Skin of body (tissue), 3 donors: ENCODE measurements at places on chromosomes 2 and 18. TPM values are rescaled to one million over a fixed set of nuclear protein-coding genes. Genes with fewer than 3 reads are reported as not detected.

GRCh38 chr2:161388146-161388779 is 27.8 kb upstream of the TBR1 start:
- DNase-seq, result no peak

The KRTCAP3 gene
- total RNA-seq, result 2.5 TPM

DNA sequence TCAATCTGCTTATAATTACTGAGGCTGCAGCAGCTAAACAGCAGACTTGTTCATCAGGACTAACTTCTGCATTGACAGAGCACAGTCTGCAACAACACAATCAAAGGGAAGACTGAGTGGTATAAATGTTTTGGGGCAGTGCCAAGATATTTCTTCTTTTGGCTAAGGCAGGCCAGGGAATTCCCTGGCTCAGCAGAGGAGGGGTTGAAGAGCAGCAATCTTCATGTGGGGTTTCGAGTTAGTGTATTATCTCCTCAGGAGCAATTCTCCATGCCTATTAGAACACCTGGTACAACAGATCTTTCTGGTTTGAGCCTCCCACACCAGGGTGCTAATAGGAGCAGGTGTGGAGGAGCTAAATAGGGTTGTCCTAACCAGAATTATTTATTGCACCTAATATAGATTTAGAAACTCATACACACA is 103.0 kb upstream of the STK17B start:
- DNase-seq, result peak; percentile 39

DNA sequence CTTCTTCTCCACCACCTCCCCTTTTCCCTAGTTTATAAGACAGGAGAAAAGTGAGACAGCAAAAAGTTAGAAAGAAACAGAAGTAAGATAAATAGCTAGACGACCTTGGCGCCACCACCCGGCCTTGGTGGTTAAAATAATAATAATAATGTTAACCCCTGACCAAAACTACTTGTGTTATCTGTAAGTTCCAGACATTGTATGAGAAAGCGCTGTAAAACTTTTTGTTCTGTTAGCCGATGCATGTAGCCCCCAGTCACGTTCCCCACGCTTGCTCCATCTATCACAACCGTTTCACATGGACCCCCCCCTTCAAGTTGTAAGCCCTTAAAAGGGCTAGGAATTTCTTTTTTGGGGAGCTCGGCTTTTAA is 1.5 kb upstream of the BUB1 start:
- DNase-seq, result no peak

The UGT1A3 gene
- not detected for total RNA-seq

DNA sequence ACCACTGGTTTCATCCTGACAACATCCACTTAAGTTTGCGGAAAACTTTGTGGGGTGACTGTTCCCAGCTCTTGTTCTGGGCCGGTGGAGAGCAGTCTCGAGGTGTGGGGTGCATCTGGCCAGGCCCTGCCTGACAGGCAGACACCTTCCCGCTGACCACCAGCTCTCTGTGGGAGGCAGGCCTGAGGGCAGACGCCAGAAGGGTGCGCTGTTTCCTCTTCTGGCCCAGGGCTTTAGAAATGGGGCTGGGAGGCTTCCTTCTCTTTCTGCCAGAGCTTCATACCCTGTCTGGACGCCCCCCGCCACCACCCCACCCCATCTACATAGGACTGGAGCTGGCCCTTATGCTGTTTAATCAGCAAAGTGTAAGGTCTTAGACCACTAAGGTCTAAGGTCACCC is 263.8 kb downstream of the LOXHD1 start:
- DNase-seq, result no peak

DNA sequence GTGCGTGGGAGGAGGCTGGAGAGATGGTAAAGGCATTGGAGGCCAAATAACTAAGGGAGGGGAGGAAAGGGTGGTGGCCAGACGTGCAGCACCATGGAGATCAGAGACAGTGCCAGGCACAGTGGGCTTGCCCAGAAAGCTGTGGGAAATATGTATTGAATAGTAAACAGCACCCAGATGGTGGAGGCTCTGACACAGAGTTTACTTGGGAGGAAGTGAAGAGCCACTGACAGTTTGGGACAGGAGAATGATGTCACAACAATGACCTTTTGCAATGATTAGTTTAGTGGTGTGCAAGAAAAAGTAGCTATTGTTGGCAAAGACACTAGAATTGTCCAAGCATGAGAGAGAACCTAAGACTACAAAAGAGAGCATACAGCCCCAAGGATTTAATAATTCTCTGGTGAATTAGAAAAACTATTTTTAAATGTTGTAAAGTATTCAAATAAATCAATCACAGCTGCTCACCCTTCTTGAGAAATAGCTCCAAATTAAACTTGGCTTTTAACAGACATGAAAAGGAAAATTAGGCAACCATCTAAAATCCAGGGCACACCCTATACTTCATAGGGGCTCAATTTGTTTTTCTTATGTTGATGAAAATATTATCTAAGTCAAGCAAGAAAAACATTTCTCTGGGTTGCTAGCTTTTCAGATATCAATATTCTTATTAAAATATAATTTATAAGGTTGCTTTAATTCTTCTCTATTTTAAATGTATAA is 458.7 kb upstream of the HNRNPA3 start:
- DNase-seq, result peak; percentile 55

DNA sequence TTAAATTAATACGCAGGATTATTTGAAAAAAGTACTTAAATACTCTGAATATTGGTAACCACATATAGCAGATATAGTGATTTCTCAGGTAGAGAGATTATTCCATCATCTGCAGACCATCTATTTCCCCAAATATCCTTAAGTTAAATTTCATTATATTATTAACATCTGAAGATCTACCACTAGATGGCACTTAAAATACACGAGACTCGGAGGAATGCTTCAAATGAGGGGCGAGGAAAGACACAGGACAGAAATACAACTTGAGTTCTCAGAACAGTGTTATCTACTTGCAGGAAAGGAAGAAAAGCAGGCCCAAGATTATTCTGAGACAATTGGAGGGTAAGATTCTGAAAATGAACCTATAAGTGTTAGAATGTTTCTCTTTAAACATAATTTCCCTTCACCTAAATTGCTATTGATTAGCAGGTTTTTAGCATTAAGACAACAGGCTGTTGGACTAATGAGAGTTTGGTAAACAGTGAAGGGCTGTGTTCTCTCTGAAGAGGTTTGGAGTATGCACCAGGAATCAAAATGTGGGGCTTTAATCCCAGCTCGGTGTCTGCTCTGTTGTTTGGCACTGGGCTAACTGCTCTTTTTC is 76.9 kb upstream of the GCFC2 start:
- peak; percentile 6 for DNase-seq

GRCh38 chr2:88053934-88054781 is 1.4 kb downstream of the KRCC1 start:
- no peak for DNase-seq

- no peak for DNase-seq
Observed at GRCh38 chr18:23890589-23890988, 124.0 kb upstream of the TTC39C start.

DNA sequence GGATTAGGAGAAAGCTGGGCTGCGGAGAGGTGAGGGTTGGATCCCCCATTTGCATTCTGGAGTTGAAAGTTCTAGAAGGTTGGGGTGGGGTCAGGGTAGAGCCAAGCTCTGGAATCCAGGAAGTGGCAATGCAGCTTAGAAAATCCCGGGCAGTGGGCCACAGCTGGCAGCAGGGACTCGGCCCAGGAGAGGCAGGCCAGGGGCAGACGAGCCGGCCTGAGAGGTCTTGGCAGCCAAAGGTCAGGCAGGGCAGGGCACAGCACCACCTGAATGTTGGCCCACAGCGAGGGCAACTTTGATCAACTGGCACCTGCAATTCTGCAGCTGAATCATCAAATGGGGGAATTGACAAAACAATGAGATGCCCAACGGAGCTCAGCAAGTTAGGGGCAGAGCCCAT is 139.2 kb downstream of the INHBB start:
- DNase-seq, result no peak

DNA sequence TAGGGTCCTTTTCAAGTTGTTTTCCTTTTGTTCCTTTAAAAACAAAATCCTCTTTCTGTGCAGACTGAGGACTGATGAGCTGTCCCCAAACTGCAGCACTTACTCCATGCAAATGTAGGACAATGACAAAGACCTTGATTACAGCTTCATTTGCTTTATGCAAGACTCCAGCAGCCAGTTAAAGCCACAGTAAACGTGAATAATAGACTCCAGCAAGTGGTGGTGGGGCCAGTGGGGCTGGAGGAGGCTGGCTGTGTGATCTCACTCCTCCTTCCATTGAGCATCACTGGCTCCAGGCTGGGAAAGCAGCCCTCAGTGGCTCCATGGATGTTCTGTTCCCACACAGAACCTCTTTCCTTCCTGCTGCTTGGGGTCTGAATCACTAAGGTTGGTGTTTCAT is 306.0 kb upstream of the CELF4 start:
- DNase-seq, result no peak

DNA sequence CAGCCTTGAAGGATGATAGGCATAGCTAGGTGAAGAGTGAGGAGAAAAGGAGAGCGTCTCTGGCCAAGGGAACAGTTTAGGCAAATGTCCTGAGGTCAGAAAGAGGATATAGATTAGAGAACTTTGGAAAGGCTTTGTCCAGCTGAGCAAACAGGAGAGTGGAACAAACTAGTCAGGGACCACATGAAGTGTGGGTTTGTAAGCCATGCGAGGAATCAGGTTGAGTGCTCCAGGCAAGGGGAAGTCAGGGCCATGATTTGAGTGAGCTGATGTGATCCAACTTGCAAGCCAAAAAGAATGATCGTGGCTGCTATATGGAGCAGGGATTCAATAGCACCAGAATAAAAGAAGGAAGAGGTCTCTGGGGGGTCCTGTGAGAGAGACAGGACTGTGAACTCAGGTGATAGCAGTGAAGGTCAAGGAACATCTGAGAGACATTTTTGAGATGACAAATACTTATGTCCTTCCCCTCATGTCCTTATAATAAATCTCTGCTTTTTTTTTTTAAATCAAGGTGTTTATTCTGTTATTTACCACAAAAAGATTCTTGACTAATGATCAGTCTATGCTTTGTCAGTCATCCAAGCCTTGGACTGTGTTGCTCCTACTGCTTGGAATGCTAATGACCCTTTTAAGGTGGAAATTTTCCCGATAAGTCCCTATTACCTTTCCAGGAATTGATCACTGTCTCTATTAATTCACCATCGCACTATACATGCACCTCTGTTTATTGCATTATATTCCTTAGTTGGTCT is 472.6 kb downstream of the TXNL1 start:
- no peak for DNase-seq

GRCh38 chr18:3269241-3269913 is 7.4 kb downstream of the MYL12B start:
- DNase-seq, result no peak

GRCh38 chr2:25558262-25558661 is 115.1 kb downstream of the DTNB start:
- DNase-seq, result peak; percentile 89

DNA sequence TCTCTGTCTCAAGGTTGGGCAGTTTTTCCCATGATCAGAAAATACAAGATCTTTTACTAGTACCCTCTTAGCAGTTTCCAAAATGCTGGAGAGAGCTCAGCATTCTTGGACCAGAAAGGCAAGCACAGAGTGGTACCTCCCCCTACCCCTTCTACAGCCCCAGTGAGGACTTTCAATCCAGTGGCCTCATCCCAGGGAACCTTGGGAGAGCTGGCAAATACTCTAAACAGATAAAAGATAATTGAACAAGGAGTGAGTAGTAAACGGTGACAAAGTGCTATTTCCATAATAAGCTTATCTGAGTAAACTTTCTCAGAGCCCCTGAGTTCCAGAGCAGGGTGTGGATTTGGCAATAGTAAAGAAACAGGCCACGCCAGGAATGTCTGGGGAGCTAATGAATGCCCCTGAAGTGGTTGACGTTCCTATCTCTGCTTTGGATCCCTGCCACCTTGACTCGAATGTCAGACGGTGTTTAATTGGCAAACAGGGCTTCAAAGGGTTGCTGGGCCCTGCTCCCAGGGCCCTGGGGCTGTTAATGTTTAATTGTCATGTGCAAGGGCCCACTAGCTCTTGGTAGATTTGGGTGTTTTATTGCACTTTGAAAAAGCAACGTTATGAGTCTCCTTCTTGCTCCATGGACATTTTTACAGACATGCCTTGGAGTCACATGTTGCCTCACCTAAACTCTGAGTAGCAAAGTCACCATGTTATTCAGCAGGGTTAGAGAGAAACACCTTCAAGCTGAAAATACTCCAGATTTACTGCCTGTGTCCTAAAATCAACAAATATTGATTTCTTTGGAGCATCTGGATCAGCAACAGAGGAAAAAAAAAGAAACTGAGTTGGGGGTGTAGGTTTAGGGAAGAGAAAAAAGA is 239.9 kb downstream of the CYRIA start:
- DNase-seq, result peak; percentile 6

The TGFBRAP1 gene
- total RNA-seq, result 10.2 TPM

The ACVR1 gene
- total RNA-seq, result 19.6 TPM

DNA sequence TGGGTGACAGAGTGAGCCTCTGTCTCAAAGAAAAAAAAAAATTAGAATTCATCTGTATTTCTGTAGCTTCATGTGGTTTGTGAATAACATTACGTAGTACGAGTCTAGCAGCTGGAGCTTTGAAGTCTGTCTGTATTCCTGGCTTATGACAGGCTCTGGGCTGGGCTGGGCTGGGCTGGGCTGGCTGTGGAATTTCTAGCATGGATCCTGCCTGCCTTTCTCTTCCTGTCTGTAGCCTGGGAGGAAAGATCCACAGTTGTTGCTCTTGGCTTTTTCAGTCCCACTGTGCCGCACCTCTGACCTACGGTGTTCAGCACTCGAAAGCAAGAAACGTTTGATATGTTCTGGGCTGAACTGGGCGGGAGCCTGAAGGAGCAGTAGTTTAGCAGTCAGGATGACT is 55.4 kb downstream of the BOLA3 start:
- DNase-seq, result peak; percentile 71

DNA sequence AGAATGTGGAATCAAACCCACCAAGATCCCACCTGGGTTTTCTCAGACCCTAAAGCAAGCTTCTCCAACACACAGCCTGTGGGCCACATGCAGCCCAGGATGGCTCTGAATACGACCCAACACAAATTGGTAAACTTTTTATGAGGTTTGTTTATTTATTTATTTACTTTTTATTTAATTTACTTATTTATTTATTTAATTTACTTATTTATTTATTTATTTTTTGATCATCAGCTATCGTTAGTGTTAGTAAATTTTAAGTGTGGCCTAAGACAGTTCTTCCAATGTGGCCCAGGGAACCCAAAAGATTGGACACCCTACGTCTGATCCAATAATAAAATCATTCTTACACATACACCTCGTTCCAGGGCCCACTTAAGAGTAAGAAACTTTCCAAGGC is 1451.1 kb downstream of the LRP1B start:
- no peak for DNase-seq

GRCh38 chr2:222693837-222694236 is 22.4 kb downstream of the MOGAT1 start:
- no peak for DNase-seq

- no peak for DNase-seq
Observed at GRCh38 chr2:165295643-165296042, 56.4 kb downstream of the SCN2A start.

DNA sequence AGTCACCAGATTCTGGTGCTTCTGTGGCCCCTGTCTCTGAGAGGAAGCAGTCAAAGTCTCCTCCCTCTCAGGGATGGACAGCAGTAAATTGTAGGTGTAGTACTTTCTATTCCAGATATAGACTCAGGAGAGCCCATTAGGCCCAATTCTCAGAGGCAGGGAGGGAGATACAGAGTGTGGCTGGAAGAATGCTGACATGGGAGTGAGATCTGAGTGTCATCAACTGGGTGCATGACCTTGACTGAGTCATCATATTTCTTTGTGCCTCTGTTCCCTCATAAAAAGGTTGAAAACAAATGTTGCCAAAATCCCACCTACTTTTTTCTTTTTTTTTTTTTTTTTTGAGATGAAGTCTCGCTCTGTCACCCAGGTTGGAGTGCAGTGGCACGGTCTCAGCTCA is 506.1 kb downstream of the BCL11A start:
- DNase-seq, result no peak

- DNase-seq, result no peak
Observed at GRCh38 chr2:166134252-166135151, 6.7 kb upstream of the SCN1A start.

GRCh38 chr2:144489315-144489916 is 30.5 kb downstream of the ZEB2 start:
- no peak for DNase-seq
